Esophagus muscularis mucosa (tissue), 4 donors: ENCODE measurements at places on chromosomes 1 and 21. TPM values are rescaled to one million over a fixed set of nuclear protein-coding genes. Genes with fewer than 3 reads are reported as not detected.

The AVPR1B gene
- total RNA-seq, result not detected

GRCh38 chr1:180939711-180940103 is 27.0 kb downstream of the KIAA1614 start:
- no peaks in the 10 kb centered on the region for H3K4me1 ChIP-seq
- peaks cover 93% of the 10 kb centered on the region for H3K36me3 ChIP-seq
- H3K27ac ChIP-seq, result no peak overlapping the region
- H3K4me3 ChIP-seq, result no peak overlapping the region
- H3K27me3 ChIP-seq, result no peaks in the 10 kb centered on the region
- DNase-seq, result no peak

DNA sequence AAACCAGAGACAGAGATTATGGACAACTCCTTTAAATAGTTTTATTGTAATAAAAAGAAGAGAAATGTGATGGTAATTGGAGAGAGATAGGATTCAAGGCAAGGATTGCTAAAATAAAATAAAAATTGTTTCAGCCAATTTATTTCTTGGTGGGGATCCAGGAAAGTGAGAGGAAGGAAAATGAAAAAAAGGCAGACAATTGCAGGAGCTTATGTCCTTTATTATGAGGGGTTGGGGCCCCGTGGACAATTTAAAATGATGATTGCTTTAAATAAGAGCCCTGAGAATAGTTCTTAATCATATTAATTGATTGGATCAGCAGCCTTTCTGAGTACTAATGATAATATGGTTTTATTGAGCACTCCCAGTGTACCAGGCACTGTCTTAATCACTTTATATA is 40.2 kb downstream of the RGS2 start:
- no peak overlapping the region for H3K27ac ChIP-seq
- no peak for DNase-seq
- H3K36me3 ChIP-seq, result no peaks in the 10 kb centered on the region
- no peaks in the 10 kb centered on the region for H3K27me3 ChIP-seq
- H3K4me3 ChIP-seq, result no peak overlapping the region

GRCh38 chr1:47906009-47906432 is 91.2 kb downstream of the TRABD2B start:
- H3K4me1 ChIP-seq, result peaks cover 18% of the 10 kb centered on the region
- H3K27ac ChIP-seq, result no peak overlapping the region
- no peaks in the 10 kb centered on the region for H3K27me3 ChIP-seq
- no peaks in the 10 kb centered on the region for H3K36me3 ChIP-seq
- no peak for DNase-seq

The NCAM2 gene
- 4.7 TPM for total RNA-seq

GRCh38 chr1:154497026-154497806 is 4.8 kb upstream of the TDRD10 start:
- H3K36me3 ChIP-seq, result no peaks in the 10 kb centered on the region
- H3K4me1 ChIP-seq, result peaks cover 19% of the 10 kb centered on the region
- peaks cover 28% of the 10 kb centered on the region for H3K27me3 ChIP-seq

GRCh38 chr1:46790446-46791101 is 8.3 kb upstream of the CYP4B1 start:
- H3K27me3 ChIP-seq, result no peaks in the 10 kb centered on the region
- peak; percentile 62 for DNase-seq
- H3K27ac ChIP-seq, result no peak overlapping the region
